ENCODE measurements at places on chromosomes 2 and 18.

GRCh38 chr2:227819398-227819697 lies 5.7 kb downstream of the CCL20 start:
- DNase-seq: no peak

DNA sequence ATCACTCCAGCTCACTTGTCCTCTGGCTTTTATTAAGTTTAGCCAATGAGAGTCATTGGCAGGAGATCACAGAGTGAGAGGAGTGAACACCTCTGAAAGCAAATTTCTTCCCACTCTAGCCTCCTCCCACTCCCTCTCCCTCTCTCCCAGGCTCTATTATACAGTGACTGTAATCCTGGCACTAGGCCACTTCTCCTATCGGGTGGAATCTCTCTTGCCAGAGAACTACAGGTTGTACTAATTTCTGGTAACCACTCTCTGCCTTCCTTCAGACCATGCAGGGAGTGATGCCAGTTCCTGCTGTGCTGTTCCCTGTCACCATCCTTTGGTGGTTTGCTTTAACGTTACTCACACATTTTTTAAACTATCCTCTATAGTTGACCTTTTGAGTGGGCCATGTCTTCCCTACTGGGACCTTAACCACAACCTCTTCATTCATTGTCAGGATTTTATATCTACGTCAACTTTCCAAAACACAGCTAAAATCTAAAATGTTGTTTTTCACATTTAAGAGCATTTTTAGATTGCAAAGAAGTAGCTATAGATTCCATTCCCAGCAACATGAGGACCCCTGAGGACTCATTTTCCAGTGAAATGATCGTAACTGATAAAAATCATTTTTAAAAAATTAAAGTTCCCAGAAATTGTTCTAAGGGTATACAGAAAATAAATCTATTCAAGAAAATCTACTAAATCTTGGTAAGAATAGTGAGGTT lies 217.1 kb downstream of the MREG start:
- DNase-seq: peak; percentile 85

DNA sequence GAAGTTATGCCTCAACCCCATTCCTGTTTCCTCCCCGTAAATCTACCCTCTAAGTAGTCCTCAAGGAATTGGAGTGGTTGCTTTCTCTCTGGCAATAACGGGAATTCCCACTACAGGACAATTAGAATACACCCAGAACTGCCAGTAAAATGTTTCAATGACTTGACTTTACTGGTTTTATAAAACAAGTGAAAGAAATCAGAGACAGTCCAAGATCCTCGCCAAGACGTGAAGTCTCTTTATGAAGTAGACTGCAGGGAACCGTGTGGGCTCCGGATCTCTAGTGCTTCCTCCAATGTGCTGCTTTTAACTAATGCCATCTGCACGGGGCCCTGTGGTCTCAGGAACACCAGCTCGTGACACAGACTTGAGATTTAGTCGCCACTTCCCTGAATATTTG lies 101.4 kb downstream of the CPO start:
- DNase-seq: no peak

DNA sequence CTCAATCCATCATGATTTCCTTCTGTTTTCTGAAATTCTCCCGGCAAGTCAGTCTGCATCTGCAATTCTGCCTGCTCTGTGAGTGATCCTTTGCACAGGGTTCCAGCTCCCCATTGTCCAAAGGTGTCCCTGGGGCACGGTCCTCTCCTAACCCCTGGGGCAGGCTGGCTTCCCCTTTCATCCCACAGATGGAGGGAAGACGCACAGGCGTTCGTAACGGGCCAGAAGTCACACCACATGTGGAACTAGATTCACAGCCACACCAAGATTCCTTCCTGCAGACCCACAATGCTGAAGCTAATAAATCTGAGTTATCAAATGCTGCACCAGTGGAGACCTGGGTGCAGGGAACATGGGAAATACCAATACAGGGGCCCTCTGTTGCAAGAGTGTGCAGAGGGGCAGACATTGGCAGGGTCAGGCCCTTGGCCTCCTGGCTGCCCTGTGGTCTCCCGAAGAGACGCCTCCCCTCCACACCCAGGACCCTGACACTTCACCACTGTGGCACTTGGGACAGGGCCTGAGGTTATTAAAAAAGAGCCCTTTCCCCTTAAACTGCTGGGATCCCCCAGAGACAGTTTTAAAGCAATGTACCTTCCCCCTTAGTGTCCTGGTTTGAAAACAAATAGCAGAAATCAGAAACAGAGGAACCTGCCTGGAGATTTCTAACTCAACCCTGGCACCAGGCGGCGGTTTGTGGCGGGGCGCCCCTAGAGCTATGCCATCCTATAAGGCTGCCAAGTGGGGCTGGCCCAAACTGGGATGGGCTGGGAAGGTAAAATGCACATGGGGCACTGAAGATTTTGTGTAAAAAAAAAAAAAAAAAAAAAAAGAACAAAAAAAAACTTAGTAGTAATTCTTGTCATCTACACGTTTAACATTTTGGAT lies 15.4 kb downstream of the ZNF516 start:
- DNase-seq: no peak

DNA sequence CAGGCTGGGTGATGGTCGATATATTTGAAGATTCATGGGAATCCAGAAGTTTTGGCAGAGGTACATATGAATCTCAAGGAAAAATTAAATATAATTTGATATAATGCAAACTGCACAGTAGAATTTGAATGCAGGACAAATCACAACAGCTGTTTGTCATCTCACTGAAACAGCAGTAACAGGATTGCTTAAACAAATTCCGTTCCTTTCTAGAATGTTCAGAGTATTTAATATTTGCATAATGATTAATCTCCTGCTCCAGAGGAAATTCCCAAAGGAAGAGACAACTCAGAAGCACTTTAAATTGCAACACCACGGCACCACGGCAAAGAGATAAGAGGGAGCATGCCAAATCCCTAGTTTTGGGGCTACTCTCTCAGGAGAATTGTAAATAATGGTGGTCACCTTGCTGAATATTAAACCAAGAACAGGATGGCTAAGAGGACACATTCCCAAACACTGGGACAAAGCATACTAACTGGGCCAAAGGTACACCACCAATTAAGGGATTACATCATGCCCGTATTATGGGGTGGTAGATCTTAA lies 67.8 kb upstream of the MAP4K3 start:
- DNase-seq: peak; percentile 78
